ENCODE measurements at places on chromosomes 1 and 21.

GRCh38 chr1:222935239-222935900, 120.5 kb downstream of the DISP1 start:
- DNase-seq = no peak

DNA sequence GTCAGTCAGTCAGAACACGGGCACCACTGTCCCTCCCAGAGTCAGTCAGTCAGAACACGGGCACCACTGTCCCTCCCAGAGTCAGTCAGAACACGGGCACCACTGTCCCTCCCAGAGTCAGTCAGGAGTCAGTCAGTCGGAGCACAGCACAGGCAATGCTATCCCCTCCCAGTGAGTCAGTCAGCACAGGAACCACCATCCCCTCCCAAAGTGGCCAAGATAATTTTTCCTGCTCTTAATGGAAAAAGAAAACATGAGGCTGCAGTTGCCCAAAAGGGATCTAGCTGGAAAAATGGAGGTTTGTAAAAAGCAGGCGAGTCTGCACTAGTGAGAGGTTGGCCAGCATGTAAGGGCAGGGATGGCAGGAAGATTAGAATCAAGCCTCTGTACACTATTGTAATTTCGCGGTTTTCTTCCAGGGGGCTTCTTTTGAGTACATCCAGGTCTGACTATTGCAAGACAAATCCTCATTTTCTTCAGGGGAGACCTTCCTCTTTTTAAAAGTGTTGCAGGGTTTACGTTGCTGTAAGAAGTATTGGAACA, 213.8 kb downstream of the SIPA1L2 start:
- DNase-seq = no peak

DNA sequence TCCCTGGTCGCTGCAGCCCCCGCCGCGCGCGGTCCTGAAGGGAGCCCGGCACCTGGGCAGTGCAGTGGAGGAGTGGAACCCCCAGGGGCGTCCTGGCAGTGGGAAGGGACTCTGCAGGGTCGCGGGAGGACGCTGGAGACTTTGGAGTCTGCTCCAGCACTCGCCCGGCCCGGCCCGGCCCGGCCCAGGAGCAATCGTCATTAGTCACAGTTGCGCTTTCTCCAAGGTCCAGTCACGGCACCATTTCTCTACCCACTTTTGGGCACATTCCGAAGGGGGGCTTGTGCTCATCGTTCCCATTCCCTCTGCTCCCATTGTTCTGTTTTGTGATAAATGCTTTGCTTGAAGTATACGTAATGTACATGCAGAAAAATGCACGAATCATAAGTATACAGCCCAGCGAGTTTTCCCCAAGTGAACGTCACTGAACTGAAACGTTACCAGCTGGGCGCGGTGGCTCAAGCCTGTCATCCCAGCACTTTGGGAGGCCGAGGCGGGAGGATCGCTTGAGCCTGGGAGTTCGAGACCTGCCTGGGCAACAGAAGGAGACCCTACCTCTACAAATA, 999 bp downstream of the THAP3 start:
- peak; percentile 5 for DNase-seq

- DNase-seq = no peak
Observed at GRCh38 chr1:119327094-119327449, 41.5 kb upstream of the HAO2 start.

DNA sequence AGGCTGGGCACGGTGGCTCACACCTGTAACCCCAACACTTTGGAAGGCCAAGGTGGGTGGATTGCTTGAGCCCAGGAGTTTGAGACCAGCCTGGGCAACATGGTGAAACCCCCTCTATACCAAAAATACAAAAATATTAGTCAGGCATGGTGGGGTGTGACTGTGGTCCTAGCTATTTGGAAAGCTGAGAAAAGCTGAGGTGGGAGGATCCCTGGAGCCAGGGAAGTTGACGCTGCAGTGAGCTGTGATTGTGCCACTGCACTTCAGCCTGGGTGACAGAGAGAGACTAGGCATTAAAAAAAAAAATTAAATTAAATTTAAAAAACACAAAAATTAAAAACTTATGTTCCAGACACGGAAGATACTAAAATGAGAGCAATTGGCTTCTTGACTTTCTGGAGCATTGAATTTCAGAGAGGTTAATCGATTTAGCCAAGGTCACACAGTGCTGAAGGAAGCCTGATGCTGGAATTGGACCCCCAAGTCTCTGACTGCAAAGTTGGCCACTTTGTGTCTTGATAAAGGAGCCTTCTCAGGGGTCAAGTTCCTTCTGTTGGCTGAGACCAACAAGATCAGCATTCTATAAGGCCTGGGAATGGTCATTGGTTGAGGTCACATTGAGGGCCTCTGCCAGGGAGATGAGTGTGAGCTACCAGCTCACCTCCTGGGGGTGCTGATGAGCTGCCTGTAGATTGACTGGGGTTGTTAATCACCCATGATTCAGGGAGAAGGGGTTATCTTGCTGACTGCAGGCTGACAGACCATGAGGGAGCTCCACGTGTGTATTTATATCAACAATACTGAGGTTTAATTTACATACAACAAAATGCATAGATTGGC, 54.3 kb downstream of the RPS6KA1 start:
- peak; percentile 46 for DNase-seq

GRCh38 chr21:34726627-34727337, 58.0 kb downstream of the CLIC6 start:
- no peak for DNase-seq

DNA sequence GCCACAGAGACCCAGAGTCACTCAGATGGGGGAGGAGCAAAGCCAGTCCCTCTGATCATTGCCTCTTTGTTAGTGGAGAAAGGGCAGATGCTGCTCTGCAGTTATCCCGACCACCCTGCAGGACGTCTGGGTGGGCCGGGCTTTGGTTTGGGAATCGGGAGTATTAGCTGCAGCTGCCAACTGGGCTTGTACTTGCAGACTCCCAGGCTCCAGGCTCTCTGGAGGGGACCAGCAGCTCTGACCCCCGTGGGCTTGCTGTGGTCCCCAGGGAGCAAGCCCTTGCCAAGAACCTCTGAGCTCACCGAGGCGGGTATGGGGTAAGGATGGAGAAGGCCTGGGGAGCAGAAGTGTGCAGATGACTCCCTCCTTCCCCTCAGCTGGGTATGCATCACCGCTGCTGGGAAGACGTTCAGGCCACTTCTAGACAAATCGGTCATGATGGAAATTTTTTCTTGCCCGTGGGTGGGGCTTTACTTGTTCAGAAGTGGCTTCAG, 21.6 kb downstream of the MAPKAPK2 start:
- DNase-seq = peak; percentile 67

GRCh38 chr1:170789063-170789462, 125.1 kb downstream of the PRRX1 start:
- DNase-seq = no peak

DNA sequence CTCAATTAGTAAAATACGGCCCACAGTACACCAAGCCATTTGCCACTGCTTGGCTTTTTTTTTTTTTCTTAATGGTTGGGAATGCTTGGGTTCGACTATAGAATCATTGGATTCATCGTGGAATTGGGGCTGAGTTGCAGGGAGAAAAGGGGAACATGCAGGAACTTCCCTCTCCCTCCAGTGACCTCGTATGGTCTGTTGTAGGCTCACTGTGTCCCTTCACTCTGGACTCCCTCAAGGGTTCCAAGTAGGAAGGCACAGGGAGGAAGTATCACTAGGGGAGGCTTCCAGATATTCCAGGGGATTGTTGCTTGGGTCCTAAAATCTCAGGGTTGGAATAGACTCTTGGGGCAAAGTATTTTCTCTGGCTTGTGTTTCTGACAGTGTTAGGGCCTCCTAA, 24.5 kb downstream of the PPFIA4 start:
- no peak for DNase-seq

GRCh38 chr1:21324368-21325141, 34.3 kb upstream of the ECE1 start:
- DNase-seq = peak; percentile 79

DNA sequence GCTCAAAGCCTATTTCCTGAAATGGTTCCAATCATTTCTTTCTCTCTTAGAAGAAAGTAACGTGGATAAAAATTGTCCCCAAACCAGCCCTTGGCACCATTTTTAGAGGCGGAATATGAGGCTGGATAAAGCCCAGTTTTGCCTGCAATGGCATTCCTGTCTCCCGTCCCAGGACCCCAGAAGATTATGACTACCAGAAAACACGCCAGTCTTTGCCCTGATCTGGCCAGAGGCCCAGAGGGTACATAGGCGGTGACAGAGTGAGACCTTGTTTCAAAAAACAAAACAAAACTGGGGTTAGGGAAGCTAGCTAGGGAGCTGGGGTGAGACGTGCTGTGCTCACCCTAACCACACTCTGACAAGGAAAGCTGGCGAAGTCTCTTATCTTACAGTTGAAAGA, at the start of gene AADACL4:
Gene AADACL4, plus strand, starts transcription at position 301 of the 400 bp plus-strand sequence. CDS start 462 bp downstream, outside the sequence.
- DNase-seq = no peak

DNA sequence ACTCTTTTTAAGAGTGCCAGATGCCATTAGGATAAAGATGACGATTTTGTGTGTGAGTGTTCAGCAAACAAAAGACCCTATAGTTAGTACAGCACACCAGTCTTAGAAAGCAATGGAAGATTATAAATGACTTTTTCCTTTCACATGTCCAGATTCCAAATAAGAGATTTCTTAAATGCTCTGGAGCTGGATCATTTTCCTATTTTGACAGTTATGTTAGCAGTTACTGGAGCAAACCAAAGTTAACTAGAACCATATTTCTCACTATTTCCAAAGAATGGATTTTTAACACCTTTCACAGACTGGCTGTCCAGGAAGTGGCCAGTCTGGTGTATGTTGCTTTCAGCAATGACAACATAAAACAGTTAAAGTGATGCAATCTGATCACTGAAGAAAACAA, 905.8 kb upstream of the ADGRL2 start:
- no peak for DNase-seq

DNA sequence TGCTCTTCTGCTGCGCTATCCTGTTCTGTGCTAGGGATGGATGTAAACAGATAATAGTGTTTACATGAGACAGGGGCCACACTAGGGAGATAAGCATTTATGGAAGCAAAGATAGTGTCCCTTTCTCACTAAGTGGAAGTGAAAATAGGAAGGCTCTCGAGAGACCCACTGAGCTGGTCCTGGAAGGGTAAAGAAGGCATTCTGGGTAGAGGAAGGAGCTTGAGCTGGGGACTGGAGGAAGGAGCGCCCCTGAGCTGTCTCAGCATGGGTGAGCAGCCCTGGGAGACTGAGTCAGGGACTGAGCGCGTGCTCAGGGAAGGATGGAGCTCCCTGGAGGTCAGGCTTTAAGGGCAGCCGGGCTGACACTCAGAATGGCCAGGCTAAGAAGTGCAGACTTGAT, 93.3 kb downstream of the IGSF21 start:
- DNase-seq = no peak

DNA sequence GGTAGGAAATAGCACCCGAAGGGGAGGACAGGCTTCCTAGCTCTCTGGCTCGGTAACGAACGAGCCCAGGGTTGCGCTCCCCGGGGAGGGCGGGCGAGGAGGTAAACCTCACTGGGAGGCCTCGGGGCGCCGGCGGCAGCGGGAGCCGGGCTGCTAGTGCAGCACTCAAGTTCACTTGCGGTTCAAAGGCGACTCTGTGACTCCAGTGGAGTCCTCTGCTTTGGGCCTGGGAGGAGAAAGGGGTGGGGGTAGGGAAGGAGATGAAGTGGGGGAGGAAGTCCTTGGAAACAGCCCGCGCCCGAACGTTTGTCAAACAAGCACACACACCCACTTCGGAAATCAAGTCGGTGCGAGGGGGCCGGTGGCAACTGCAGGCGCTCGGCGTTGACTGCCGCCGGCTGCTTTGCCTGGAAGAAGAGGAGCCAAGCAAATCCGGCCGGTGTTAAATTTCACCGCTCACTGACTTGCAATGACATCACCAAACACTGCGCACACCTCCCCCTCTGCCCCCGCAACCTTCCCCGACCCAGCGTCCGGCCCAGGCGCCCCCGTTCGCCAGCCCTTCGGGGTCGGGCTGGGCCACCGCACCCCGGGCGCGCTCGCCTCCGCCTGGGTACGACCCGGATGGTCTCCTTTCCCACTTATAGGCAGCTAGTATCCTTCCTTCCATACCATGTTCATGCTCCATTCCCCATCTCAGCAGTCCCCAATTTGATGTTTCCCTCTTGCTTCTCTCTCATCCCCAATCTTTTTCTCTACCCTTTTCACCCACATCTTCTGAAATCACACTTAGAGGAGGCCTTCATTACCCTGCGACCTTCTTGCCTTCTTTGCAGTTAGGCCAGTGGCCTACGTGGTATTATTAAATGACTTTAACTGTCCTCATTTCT, at the start of gene COL24A1:
Gene COL24A1, minus strand, starts transcription at position 207 of the 890 bp plus-strand sequence. CDS start 376 bp downstream, outside the sequence.
- DNase-seq = no peak

DNA sequence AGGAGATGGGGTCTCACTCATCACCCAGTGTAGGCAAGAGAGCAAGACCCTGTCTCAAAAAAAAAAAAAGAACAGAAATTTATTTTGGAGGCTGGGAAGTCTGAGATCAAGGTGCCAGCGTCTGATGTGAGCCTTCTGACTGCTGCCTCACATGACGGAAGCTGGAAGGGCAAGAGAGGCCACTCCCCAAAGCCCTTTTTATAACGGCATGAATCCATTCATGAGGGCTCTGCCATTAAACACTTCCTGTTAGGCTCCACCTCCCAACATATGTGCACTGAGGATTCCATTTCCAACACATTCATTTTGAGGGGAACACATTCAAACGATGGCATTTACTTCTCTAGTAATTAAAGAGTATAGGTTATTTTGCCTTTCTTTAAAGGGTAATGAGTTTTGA, 50.9 kb upstream of the C1orf198 start:
- no peak for DNase-seq

GRCh38 chr1:116708255-116708900, 40.8 kb upstream of the IGSF3 start:
- no peak for DNase-seq

GRCh38 chr1:209802780-209803152, 3.2 kb downstream of the IRF6 start:
- DNase-seq = no peak

- DNase-seq = no peak
Observed at GRCh38 chr1:246748867-246749266, 24.7 kb downstream of the SCCPDH start.

GRCh38 chr1:231629132-231629531, 2.5 kb downstream of the DISC1 start:
- DNase-seq = no peak

- no peak for DNase-seq
Observed at GRCh38 chr21:33977721-33978369, 62.2 kb upstream of the ATP5PO start.

DNA sequence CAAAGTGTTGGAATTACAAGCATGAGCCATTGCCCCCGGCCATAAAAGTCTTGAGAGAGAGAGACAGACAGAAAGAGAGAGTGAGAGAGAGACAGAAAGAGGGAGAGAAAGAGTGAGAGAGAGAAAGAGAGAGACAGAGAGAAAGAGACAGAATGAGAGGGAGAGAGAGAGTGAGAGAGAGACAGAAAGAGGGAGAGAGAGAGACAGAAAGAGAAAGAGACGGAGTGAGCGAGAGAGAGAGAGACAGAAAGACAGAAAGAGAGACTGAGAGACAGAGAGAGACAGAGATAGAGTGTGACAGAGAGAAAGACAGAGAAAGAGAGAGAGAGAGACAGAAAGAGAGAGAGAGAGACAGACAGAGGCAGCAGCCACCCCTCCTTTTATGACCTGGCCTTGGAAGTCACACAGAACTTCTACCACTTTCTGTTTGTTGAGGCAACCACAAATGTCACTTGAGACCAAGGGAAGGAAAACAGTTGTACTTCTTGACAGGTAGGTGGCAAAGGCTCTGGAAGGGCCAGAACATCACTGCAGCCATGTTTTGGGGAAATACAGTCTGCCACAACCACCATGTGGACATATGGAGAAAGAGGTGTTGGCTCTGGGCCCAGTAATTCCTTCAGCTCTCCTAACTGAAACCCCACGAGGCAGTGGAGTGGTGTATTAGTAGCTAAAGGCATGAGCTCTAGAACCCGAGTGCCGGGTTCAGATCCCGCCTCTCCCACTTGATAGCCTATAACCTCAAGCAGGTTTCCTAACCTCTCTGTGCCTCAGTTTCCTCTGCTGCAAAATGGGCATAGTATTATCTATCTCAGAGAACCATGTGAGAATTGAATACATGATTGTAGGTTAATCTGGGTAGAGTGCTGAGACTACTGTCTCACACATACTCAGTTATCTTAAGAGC, 50.6 kb downstream of the TNFRSF8 start:
- no peak for DNase-seq

Data from activated naive CD4-positive, alpha-beta T cell treated with Interleukin-2 at 50 U/mL for 16 hours (primary cell).